ENCODE measurements at places on chromosomes 11 and 22.

- DNase-seq, result no peak
Measured at GRCh38 chr11:43983221-43983810, 40.9 kb downstream of the C11orf96 start.

GRCh38 chr11:727281-727701 is 20.0 kb upstream of the TALDO1 start:
- DNase-seq, result no peak

DNA sequence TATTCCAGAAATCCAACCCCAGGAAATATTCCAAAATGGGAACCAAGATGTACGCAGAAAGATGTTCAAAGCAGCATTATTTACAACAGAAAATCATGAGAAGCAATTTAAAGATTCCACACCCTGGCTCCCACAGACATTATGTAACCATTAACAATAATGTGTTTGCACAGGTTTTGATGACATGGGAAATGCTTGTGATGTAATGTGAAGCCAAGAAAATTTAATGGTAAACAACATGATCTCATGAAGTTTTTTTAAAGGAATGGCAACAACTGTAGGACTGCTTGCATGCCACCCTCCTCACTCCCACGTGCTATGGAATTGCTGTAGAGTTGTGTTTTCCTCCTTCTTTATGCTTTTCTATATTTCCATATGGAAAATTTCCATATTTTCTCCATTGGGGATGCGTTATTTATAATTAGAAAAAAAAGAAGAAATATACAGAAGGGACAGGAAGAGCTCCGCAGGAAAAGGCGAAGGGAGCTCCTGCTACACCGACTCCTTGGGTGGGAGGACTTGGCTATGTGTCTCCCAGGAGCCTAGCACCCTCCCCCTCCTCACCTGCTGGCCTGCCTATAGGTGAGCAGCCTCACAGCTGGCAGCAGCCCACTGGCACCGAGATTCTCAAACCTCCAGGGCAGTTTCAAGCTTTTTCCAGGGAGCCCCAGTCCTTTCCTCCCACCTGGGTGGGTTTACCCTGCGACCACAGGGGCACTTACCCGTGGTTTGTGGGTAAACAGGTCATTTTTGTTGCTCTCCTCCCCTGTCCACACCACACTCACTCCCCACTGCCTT is 20.9 kb downstream of the LRFN4 start:
- DNase-seq, result peak; percentile 47

DNA sequence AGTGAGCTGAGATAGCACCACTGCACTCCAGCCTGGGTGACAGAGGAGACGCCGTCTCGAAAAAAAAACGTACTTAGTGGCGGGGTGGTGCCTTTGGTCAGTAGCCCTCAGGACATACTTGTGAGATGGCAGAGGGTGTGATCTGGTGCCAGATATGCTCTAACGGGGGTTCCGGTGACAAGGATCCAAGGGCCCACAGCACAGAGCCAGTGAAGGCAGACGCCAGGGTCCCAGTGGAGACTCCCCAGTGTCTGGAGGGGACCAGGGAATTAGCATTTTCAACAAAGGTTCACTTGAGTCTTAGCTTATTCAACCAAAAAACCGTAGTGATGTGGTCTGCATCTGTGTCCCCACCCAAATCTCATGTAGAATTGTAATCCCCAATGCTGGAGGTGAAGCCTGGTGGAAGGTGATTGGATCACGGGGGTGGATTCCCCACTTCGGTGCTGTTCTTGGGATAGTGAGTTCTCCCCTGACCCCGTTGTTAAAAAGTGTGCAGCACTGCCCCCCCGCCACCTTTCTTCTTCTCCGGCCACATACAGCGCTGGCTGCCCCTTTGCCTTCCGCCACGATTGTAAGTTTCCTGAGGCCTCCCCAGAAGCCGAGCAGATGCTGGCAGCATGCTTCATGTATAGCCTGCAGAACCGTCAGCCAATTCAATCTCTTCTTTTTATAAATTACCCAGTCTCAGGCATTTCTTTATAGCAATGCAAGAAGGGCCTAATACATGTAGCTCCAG is 26.6 kb upstream of the OSBPL5 start:
- DNase-seq, result no peak

DNA sequence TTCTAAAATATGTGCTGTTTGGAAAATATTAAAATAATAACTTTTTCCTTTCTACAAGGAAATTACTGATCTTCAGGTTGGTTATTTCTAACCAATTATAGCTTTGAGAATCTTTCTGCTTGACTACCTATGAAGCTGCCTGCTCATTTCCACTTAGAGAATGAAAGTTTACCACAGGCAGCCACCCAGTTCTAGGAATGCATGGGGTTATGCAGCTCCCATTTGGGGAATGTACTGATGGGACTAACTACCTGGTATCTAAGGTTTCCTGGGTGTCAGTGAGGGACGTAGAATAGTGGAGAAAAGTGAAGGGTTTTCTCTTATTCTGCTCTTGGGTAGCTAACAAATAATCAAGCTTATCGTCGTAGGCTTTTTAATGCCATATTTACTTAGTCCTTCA is 73.4 kb downstream of the DEUP1 start:
- DNase-seq, result no peak

DNA sequence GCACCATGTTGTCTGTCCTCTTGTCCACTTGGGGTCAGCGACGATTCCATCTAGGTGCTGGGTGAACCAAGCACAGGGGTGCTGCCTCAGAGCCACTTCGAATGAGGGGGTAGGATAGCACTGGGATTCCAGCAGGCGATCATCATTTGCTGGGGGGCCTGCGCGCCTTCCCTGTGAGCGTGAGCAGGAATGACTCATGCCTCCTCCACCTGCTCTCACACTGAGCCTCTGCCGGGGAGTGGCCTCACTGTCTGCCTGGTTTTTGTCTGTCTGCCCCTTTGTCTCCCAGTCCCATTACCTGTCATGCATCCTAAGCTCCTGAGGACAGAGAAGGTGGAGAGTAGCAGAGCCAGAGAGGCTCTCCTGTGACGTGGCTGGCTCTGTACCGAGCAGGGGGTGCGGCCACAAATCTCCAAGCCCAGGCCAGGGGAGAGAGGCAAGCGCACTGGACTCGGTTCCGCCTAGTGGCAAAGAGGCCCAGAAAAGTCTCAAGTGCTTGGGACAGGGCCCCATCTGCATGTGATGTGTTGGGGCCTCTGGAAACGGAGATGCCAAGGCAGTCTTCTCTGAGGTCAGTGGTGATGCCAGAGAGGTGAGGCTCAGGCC is 30.8 kb downstream of the RSPH14 start:
- DNase-seq, result no peak

GRCh38 chr22:36853407-36854099 is 7.3 kb upstream of the NCF4 start:
- DNase-seq, result peak; percentile 71

Measured in T47D (cell line).